ENCODE measurements at places on chromosomes 13 and 19. TPM values are rescaled to one million over a fixed set of nuclear protein-coding genes. Genes with fewer than 3 reads are reported as not detected.

- H3K36me3 ChIP-seq: no peaks in the 10 kb centered on the region
- H3K27me3 ChIP-seq: no peaks in the 10 kb centered on the region
- H3K27ac ChIP-seq: no peak overlapping the region
- peaks cover 22% of the 10 kb centered on the region for H3K4me1 ChIP-seq
- no peak overlapping the region for H3K4me3 ChIP-seq
- DNase-seq: no peak
Measured at GRCh38 chr19:38730731-38731589, 13.3 kb downstream of the CAPN12 start.

The MBD3L3 gene
- total RNA-seq: not detected

- H3K27ac ChIP-seq: no peak overlapping the region
- no peak for DNase-seq
- H3K36me3 ChIP-seq: no peaks in the 10 kb centered on the region
- H3K27me3 ChIP-seq: no peaks in the 10 kb centered on the region
- peaks cover 24% of the 10 kb centered on the region for H3K4me1 ChIP-seq
Measured at GRCh38 chr19:14497228-14497921, 1.4 kb upstream of the GIPC1 start.

The RFPL4A gene
- not detected for total RNA-seq

- no peaks in the 10 kb centered on the region for H3K27me3 ChIP-seq
- H3K27ac ChIP-seq: no peak overlapping the region
- H3K4me3 ChIP-seq: no peak overlapping the region
- no peak for DNase-seq
- H3K4me1 ChIP-seq: peaks cover 39% of the 10 kb centered on the region
Measured at GRCh38 chr19:21022996-21023395, 2.5 kb downstream of the ZNF430 start.

DNA sequence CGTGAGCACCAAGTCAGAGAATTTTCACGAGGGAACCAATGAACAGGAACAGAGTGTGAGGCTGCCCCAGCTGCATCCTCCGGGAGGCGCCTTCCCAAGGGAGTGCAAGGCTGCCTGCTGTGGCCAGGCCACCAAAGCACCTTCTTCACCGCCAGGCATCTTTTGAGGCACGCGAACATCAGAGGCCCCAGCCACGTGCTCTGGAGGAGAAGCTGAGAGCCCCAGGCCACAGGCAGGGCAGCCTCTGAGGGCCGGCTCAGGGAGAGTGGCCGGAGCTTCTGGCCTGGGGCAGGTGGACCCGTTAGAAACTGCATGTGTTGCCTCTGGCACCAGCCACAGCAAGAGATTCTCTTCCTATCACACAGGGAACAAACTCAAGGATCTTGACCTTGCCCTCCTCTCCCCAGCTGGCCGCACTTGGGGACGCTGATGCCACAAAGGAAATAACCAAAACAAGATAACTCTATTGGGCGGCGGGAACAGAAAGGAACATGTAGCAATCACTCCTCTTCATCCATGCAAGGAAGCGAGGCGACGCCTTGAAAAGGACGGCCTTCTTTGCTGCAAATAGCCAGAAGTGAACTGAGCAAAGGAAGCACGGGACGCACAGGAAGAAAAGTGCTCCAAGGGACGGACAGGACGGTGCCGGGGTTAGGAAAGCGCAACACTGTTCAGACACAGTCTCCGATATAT, 19.9 kb downstream of the GAS6 start:
- no peaks in the 10 kb centered on the region for H3K27me3 ChIP-seq
- no peaks in the 10 kb centered on the region for H3K36me3 ChIP-seq
- no peak overlapping the region for H3K4me3 ChIP-seq
- no peak overlapping the region for H3K27ac ChIP-seq

The ANKRD24 gene
- 0.89 TPM for total RNA-seq

DNA sequence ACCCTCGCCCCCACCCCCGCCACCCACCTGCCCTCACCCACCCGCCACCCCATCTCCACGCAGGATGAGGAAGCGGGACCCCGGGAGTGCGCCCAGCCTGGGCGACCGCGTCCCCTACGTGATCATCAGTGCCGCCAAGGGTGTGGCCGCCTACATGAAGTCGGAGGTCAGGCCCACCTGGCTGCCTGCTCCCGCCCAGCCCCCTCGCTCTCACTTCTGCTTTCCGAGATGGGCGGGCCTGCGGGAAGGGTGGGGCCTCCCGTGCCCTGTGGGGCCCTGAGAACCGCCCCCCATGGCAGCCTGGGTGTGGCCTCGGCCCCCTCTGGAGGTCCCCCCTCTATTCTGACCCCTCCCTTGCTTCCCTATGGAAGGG, 3.1 kb upstream of the SPIB start:
- no peak for DNase-seq
- H3K4me3 ChIP-seq: no peak overlapping the region
- no peaks in the 10 kb centered on the region for H3K4me1 ChIP-seq
- no peaks in the 10 kb centered on the region for H3K36me3 ChIP-seq
- no peak overlapping the region for H3K27ac ChIP-seq
- peaks cover 11% of the 10 kb centered on the region for H3K27me3 ChIP-seq

GRCh38 chr13:80338781-80339562, 2.0 kb downstream of the SPRY2 start:
- H3K27me3 ChIP-seq: peaks cover 12% of the 10 kb centered on the region
- H3K4me1 ChIP-seq: peaks cover 8% of the 10 kb centered on the region
- DNase-seq: no peak
- peak overlapping the region; percentile 57 for H3K27ac ChIP-seq

- DNase-seq: no peak
- no peaks in the 10 kb centered on the region for H3K27me3 ChIP-seq
- no peaks in the 10 kb centered on the region for H3K36me3 ChIP-seq
- no peak overlapping the region for H3K4me3 ChIP-seq
- H3K27ac ChIP-seq: no peak overlapping the region
Measured at GRCh38 chr19:49133621-49134454, 14.5 kb downstream of the PPFIA3 start.

DNA sequence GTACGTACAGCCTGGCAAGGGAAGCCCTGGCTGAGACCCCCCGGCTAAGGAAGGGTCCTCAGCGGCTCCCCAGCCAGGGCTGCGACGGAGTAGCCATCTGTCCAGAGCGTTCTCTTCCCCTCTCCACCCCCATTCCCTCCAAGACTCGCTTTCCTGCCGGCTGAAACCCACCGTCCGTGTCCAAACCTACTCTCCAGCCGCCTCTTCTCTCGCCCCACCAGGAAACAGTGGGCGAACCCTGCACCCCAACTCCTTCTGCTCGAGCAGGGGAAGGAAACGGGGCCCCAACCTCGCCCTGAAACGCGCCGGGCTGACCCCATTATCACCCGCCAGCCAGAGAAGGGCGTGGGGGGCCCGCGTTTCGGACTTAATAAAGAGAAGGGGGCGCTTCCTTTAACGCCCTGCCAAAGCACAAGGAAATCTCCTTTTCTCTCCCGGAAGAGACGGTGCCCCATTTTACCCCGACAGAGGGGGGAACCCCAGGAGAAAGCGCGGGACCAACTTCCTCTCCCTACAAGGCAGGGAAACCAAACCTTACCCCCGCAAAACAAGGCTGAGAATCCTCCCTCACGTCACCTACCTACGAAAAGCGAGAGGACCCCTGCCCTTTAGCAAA, 2.5 kb downstream of the ZC3H4 start:
- peak overlapping the region; percentile 99 for H3K27ac ChIP-seq
- H3K4me3 ChIP-seq: peak overlapping the region; percentile 96
- peak; percentile 48 for DNase-seq
- no peaks in the 10 kb centered on the region for H3K27me3 ChIP-seq
- peaks cover 8% of the 10 kb centered on the region for H3K36me3 ChIP-seq

DNA sequence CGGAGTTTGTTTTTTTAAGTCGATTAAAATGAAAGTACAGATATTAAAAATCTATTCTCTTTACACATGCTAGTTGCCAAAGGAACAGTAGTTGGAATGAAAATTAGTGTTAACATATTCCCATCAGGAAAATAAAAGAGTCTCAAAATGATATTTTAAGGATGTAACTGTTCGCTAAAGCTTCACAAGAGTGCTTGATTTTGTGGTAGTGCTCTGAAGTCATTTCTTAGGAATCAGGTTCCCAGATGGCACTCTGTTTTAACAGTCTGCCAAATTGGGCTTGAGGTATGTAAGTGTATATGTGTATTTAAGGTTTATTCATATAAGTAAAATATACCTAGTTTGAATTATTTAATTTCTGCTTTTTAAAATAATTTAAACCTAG, 128.8 kb downstream of the LMO7 start:
- H3K4me1 ChIP-seq: peaks cover 39% of the 10 kb centered on the region
- no peaks in the 10 kb centered on the region for H3K27me3 ChIP-seq
- no peaks in the 10 kb centered on the region for H3K36me3 ChIP-seq

The ZNF844 gene
- 5.4 TPM for total RNA-seq

GRCh38 chr13:100019780-100020356, 38.3 kb downstream of the ZIC2 start:
- H3K36me3 ChIP-seq: no peaks in the 10 kb centered on the region
- no peaks in the 10 kb centered on the region for H3K27me3 ChIP-seq
- H3K4me3 ChIP-seq: no peak overlapping the region
- no peaks in the 10 kb centered on the region for H3K4me1 ChIP-seq
- no peak overlapping the region for H3K27ac ChIP-seq

DNA sequence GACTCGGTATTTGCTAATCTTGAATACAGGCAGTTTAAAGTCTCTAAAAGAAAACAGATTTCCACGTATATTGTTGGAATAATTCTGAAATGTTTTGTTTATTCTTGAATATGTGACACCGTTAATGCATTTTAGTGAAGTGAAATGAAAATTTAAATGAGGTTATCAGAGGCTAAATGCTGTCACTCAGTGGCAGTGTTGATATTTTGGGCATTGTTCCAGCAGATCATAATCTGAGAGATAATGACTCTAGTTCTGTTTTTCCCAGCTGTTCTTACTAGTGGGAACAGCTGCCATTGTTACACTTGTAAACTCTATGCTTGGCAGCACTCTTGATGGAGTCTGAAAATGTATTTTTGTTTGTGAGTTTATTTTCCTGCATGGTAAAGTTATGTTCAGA, 365.6 kb upstream of the SLC10A2 start:
- H3K4me3 ChIP-seq: no peak overlapping the region
- no peaks in the 10 kb centered on the region for H3K36me3 ChIP-seq
- no peak for DNase-seq
- no peaks in the 10 kb centered on the region for H3K27me3 ChIP-seq
- no peak overlapping the region for H3K27ac ChIP-seq

DNA sequence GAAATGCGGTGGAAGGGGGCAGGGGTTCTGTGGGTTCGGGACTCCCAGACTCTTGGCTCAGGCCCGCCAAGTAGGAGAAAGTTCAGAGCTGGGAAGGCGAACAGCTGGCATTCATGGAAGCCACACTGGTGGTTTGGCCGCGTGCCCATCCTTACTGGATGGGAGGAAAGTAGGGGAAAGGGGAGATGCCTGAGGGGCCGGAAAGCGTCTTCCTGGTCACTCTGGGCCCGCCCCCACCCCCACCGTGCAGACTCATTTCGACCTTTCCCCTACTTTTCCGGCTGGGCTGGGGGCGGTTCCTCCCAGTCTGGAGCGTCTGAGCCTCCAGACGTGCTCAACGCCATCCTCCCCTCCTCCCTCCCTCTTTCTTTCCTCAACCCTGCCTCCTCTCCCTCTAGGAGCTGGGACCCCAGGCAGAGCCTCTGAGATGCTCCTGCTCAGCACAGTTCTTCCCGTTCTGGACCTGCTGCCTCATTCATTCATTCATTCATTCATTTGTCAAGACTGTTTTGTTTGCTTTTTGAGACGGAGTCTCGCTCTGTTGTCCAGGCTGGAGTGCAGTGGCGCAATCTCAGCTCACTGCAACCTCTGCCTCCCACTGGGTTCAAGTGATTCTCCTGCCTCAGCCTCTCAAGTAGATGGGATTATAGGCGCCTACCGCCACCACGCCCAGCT, 3.5 kb downstream of the ANGPTL4 start:
- H3K4me3 ChIP-seq: no peak overlapping the region
- peaks cover 5% of the 10 kb centered on the region for H3K4me1 ChIP-seq
- no peak for DNase-seq
- H3K27ac ChIP-seq: no peak overlapping the region

DNA sequence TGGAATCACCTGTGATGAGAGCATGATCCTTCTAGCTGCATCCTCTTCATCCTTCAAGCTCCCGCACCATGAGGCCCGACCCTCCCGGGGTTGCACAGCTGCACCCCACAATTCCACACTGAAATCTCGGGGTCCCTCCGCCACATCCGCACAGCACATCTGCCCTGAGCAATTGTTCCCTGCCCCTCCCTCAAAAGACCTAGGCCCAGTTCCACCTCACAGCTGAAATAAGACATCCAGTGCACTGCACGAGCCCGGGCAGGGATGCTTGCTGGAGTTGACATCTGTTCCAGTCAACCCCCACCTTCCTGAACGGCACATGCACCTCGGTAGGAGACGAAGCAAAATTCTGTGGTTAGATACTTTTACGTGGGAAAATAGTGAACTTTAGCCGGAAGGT, 14.7 kb upstream of the SOX1 start:
- no peaks in the 10 kb centered on the region for H3K4me1 ChIP-seq
- no peak overlapping the region for H3K4me3 ChIP-seq
- no peaks in the 10 kb centered on the region for H3K36me3 ChIP-seq

The CEACAM16 gene
- total RNA-seq: not detected

DNA sequence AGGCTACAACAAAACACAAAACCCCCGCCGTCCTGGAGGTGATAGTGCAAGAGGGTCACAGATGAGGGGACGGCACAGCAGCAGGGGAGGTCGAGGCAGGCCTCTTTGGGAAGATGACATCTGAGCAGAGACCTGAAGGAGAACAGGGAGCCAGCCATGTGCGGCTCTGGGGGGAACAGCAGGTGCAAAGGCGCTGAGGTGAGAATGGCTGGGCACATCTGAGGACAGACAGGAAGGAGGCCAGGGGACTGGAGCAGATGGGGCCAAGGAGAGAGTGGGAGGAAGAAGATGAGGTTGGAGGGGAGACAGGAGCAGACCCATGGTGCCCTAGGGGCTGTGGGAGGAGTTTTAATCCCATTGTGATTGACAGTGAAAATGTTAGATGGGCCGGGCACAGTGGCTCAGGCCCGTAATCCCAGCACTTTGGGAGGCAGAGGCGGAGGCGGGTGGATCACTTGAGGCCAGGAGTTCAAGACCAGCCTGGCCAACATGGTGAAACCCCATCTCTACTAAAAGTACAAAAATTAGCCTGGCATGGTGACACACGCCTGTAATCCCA, 1.8 kb upstream of the CKM start:
- no peak overlapping the region for H3K4me3 ChIP-seq
- no peak overlapping the region for H3K27ac ChIP-seq
- no peaks in the 10 kb centered on the region for H3K36me3 ChIP-seq
- DNase-seq: no peak
- no peaks in the 10 kb centered on the region for H3K4me1 ChIP-seq

- no peaks in the 10 kb centered on the region for H3K4me1 ChIP-seq
- no peak for DNase-seq
- H3K27ac ChIP-seq: no peak overlapping the region
- H3K36me3 ChIP-seq: no peaks in the 10 kb centered on the region
- no peaks in the 10 kb centered on the region for H3K27me3 ChIP-seq
Measured at GRCh38 chr13:68007576-68007975, 777.4 kb upstream of the PCDH9 start.

DNA sequence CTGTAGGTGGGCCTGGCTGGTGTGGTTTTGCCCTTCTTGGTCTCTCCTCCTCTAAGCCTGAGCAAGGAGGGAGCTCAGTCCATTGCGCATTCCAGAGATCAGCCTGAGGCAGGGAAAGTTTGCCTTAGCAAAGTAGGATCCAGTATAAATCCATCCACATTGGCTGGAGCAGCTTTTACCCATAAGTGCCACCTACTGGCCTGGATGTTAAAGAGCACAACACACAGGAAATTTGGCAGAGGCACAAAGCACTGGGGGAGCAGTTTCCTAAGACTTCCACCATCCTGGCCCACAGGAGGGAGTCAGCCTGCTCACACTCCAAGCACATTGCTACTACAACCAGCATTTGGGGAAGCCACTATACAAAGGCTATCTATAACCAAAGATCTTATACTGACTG, 1124.2 kb downstream of the SLITRK1 start:
- H3K27me3 ChIP-seq: no peaks in the 10 kb centered on the region
- H3K4me3 ChIP-seq: no peak overlapping the region
- H3K36me3 ChIP-seq: no peaks in the 10 kb centered on the region
- H3K27ac ChIP-seq: no peak overlapping the region
- no peaks in the 10 kb centered on the region for H3K4me1 ChIP-seq
